Hippocampal formation (tissue), 2 donors: ENCODE measurements at places on chromosomes 6 and 20.

GRCh38 chr6:159494586-159494972 is 198.5 kb downstream of the SOD2 start:
- DNase-seq, result no peak

DNA sequence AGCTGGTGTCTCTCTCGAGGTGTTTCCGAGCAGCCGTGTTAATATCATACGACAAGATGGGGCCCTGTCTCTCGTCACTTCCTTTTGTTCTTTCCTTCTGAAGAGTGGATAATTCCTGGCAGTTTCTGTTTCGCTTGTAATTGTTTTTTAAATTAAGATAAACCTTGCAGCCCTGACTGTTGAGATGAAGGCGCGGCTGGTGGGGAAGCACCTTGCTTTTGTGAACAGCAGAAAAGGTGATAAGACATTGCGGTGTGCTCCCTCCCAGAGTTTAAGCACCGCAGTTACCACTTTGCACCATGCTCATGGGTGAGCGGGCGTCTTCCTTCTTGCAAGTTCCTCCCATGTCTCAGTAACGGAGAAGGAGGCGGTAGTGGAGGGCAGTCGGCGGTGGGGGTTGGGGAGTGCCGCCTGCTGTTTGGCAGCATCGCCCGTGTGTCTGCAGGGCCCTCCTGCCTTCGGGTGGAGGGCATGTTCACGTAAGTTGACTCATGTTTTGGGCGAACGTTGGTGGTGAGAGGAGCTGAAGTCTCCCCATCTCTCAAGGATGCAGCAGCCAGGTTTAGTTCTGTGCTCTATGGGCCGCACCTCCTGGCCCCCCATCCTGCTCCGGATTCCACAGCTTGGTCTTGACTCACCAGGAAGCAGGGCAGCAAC is 345.9 kb downstream of the TAF4 start:
- no peak for DNase-seq

DNA sequence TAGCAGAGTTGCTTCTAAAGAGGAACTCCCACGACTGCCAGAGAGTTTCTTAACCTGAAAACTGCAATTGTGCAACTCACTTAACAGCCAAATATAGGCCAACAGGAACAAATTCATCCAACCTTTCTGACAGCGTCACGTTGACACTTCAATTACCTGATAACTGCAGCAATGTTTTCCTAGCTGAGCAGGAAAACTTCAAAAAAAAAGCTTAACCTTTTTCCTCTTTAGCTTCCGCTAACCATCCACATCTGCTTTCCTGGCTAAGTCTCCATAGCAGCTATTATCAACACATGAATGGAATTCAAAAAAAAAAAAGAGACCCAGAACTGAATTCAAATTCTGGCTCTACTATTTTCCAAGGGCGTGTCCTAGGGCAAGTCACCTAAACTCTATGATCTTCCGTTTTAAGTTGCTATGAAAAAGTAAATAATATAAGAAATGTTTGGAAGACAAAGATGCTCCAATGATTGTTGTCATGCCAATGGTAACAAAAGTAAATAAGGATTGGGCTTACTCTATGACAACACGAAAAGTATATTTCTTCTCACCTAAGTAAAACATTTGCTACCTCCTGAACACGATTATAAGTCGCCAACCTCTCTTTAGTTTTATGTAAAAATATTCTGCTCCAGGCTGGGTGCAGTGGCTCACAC is 524.6 kb upstream of the JARID2 start:
- no peak for DNase-seq

- no peak for DNase-seq
These were observed 20.9 kb upstream of the COL21A1 start for GRCh38 chr6:56268266-56268665.

- no peak for DNase-seq
These were observed 139.8 kb upstream of the HMGN3 start for GRCh38 chr6:79374308-79374707.

- DNase-seq, result no peak
These were observed 2.2 kb upstream of the E2F3 start for GRCh38 chr6:20399518-20399917.

DNA sequence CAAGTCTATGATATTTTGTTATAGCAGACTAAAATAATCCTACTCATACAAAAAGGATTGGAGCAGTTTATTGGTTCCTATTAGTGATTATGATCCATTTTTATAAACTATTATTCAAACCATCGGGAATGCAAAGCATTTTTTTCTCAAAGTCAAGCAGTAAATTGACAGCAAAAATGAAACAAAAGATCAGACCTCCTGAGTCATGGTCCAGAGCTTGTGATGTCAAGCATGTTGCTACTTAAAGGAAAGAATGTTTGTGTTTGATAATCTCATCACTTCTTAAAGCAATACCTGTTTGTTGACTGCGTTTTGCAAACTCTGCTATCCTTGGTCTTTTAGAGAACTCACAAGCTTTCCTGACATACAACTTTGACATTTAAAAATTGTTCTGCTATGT is 204.4 kb downstream of the SAMD5 start:
- DNase-seq, result no peak

- no peak for DNase-seq
These were observed 44.9 kb upstream of the ID1 start for GRCh38 chr20:31560094-31560745.
